ENCODE measurements at places on chromosomes 2 and 18.
A peak's percentile ranks its signal among the peaks of the same experiment; 100 is the strongest.

GRCh38 chr18:56161566-56162260 lies 476.7 kb downstream of the TXNL1 start:
- H3K27ac ChIP-seq, result no peak overlapping the region
- no peaks in the 10 kb centered on the region for H3K36me3 ChIP-seq
- H3K4me1 ChIP-seq, result peaks cover 13% of the 10 kb centered on the region
- no peak overlapping the region for H3K4me3 ChIP-seq
- H3K27me3 ChIP-seq, result no peaks in the 10 kb centered on the region
- no peak for DNase-seq

GRCh38 chr2:210442457-210442856 lies 34.1 kb downstream of the LANCL1 start:
- H3K4me3 ChIP-seq, result no peak overlapping the region
- H3K27me3 ChIP-seq, result no peaks in the 10 kb centered on the region
- no peaks in the 10 kb centered on the region for H3K4me1 ChIP-seq
- H3K36me3 ChIP-seq, result peaks cover 8% of the 10 kb centered on the region
- no peak for DNase-seq
- H3K27ac ChIP-seq, result no peak overlapping the region

DNA sequence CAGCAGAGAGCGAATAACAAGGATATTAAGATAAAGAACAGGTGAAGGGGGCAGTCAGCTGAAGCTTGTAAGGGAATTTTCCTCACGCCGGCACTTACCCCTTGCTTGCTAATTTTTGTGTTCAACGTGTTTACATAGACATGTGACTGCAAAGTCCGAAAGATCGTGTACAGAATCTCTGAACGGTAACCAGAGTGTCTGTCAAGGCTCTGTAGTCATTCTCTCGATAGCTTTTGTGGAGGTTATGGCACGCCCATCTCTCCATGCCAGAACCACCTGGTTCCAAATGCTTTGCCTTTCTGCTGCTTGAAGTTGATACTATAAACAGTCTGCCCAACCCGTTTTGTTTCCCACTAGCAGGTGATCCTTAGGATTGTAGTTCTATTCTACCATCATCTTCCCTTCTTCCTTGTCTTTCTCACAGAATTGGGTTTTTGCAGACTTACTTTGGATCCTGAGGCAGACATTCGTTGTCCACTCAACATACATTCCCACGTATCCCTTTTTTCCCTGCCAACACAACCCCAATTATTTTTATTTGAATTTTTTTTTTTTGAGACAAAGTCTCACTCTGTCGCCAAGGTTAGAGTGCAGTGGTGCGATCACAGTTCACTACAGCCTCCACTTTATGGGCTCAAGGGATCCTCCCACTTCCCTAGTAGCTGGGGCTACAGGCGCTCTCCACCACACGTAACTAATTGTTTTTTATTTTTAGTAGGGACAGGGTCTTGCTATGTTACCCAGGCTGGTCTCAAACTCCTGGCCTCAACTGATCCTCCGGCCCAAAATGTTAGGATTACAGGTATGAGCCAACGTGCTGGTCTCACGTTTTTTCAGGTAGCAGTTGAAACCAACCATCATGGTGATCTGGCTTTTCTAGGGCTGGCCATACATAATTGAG lies 1.3 kb upstream of the USP34 start:
- DNase-seq, result no peak
- no peaks in the 10 kb centered on the region for H3K36me3 ChIP-seq
- no peaks in the 10 kb centered on the region for H3K27me3 ChIP-seq
- peak overlapping the region; percentile 88 for H3K4me3 ChIP-seq
- H3K4me1 ChIP-seq, result peaks cover 26% of the 10 kb centered on the region
- H3K27ac ChIP-seq, result peak overlapping the region; percentile 99

GRCh38 chr18:21242141-21242779 lies at the start of gene GREB1L:
Gene GREB1L (plus strand): TSS chr18:21242232. CDS start chr18:21383519, 141,287 bp downstream.
- H3K36me3 ChIP-seq, result no peaks in the 10 kb centered on the region
- peak within 1 kb of the TSS; percentile 82 for H3K27ac ChIP-seq
- H3K27me3 ChIP-seq, result no peaks in the 10 kb centered on the region
- H3K4me3 ChIP-seq, result peak within 1 kb of the TSS; percentile 51
- peaks cover 16% of the 10 kb centered on the region for H3K4me1 ChIP-seq
- DNase-seq, result no peak

GRCh38 chr2:43169987-43170386 lies 56.4 kb downstream of the ZFP36L2 start:
- no peaks in the 10 kb centered on the region for H3K27me3 ChIP-seq
- H3K4me3 ChIP-seq, result no peak overlapping the region
- peaks cover 26% of the 10 kb centered on the region for H3K4me1 ChIP-seq
- peak overlapping the region; percentile 55 for H3K27ac ChIP-seq
- no peaks in the 10 kb centered on the region for H3K36me3 ChIP-seq

DNA sequence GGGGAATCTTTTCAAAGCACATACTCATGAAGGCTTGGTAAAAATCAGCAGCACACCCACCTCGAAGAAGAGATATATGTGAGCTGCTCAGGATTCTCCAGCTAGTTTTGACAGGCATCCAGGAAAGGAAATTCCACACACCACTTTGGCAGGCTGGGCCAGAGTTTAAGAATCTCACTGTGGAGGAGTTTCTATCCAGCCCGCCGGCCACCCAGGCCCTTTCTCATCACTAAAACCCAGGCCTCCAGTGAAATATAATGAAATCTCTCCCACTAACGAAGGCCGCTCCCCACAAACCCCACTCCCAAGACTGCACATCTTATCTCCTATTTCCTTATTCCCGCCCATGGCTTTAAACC lies 202.0 kb downstream of the GLI2 start:
- no peak overlapping the region for H3K4me3 ChIP-seq
- no peak overlapping the region for H3K27ac ChIP-seq
- H3K4me1 ChIP-seq, result peaks cover 61% of the 10 kb centered on the region
- no peaks in the 10 kb centered on the region for H3K27me3 ChIP-seq
- no peaks in the 10 kb centered on the region for H3K36me3 ChIP-seq

DNA sequence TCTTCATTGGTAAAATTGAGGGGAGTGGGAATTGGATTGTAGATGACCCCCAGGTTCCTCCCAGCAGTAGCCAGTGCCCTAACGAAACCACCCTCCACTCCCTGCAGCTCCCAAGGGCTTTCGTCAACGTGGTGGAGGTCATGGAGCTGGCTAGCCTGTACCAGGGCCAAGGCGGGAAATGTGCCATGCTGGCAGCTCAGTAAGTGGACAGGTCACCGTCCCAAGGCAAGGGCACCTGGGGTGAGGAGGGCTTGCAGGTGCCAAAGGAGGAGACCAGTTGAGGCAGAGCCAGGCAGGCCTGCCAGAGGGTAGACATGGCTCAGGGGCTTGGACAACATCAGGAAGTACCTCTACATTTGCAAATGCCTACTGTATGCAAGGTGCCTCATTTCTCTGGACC lies 122.6 kb upstream of the PPP1CB start:
- no peaks in the 10 kb centered on the region for H3K27me3 ChIP-seq
- H3K4me3 ChIP-seq, result no peak overlapping the region
- no peak for DNase-seq
- H3K4me1 ChIP-seq, result peaks cover 47% of the 10 kb centered on the region
- H3K36me3 ChIP-seq, result no peaks in the 10 kb centered on the region

DNA sequence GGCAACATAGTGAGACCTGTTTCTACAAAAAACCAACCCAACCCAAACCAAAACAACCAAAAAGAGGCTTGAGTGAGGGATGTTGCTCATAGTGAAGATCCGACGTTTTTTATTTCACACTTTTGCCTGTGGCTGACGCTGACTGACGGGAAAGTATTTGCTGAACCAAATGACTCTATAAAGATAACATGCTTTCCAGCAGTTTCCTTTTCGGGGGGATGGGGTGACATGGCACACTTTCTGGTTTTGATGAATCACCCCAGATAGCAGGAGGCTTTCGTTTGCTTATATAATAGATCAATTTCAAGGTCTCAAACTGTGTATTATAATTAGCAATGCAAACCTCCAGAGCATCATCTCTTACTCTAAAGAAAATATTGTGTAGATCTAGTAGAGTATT lies 150.8 kb downstream of the AQP4 start:
- H3K36me3 ChIP-seq, result no peaks in the 10 kb centered on the region
- no peak overlapping the region for H3K27ac ChIP-seq
- H3K4me3 ChIP-seq, result no peak overlapping the region
- no peaks in the 10 kb centered on the region for H3K27me3 ChIP-seq

DNA sequence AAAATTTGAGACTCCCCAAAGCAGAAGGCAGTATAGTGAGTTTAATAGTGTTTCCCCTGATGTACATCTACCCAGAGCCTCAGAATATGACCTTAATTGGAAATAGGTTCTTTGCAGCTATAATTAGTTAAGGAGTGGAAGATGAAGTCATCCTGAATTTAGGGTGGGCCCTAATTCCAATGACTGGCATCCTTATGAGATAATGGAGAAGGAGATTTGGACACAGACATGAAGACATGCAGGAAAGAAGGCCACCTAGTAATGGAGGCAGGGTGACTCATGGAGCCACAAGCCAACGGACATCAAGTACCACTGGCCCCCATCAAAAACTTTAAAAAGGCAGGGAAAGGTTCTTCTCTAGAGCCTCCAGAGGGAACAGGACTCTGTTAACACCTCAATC lies 308.9 kb downstream of the TXNL1 start:
- H3K36me3 ChIP-seq, result no peaks in the 10 kb centered on the region
- H3K27ac ChIP-seq, result no peak overlapping the region
- H3K4me3 ChIP-seq, result no peak overlapping the region
- H3K27me3 ChIP-seq, result no peaks in the 10 kb centered on the region

GRCh38 chr2:29733213-29733612 lies 188.2 kb downstream of the ALK start:
- H3K4me3 ChIP-seq, result no peak overlapping the region
- H3K27ac ChIP-seq, result no peak overlapping the region
- H3K36me3 ChIP-seq, result no peaks in the 10 kb centered on the region
- no peaks in the 10 kb centered on the region for H3K27me3 ChIP-seq
- no peak for DNase-seq
- no peaks in the 10 kb centered on the region for H3K4me1 ChIP-seq

DNA sequence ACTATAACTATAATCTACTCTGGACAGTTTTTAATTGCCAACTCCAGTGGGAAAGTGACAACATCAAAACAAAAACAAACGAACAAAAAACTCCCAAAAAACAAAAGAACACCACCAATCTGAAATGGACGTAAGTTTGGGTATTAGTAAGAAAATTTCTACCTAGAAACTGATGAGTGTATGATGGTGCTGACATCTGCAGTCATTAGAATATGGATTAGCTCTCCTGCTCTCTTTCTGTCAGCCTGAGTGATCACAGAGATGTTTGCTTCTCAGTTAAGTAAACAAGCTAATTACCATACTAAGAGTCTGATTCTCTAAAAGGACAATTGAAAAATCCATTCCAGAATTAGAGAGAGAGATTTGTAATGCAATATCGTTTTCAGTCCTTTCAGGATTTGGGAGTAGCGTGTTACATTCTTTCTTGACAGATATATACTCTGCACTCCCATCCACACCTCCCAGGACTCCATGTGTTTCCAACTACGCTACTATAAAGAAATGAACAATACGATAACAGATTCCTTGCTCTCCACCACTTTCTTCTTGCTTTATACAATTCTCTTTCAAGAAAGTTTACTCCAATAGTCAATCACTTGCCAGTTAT lies 1347.4 kb upstream of the PIK3C3 start:
- H3K27ac ChIP-seq, result no peak overlapping the region
- DNase-seq, result no peak
- no peak overlapping the region for H3K4me3 ChIP-seq
- no peaks in the 10 kb centered on the region for H3K36me3 ChIP-seq

- DNase-seq, result no peak
- no peaks in the 10 kb centered on the region for H3K36me3 ChIP-seq
- H3K4me3 ChIP-seq, result no peak overlapping the region
- H3K4me1 ChIP-seq, result no peaks in the 10 kb centered on the region
- no peaks in the 10 kb centered on the region for H3K27me3 ChIP-seq
- no peak overlapping the region for H3K27ac ChIP-seq
These were observed 26.1 kb upstream of the TMX3 start for GRCh38 chr18:68740966-68741365.

DNA sequence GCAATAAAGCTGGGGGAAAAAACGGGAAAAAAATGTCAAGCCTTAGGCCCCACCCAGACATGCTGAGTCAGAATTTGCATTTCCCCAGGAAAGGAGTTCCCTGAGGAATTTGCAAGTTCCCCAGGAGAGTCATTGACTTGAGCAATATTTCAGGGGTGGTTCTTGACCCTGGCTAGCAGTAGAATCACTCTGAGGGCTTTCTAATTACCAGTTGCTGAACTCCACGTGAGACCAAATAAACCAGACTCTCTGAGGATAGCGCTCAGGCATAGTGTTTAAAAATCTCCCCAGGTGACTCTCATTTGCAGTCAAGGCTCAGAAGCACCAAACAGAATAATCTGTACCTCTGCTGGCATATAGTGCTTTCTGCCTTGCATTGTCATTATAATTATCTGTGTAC lies 48.7 kb downstream of the C1QL2 start:
- no peak overlapping the region for H3K4me3 ChIP-seq
- H3K27me3 ChIP-seq, result no peaks in the 10 kb centered on the region
- H3K36me3 ChIP-seq, result no peaks in the 10 kb centered on the region
- no peak for DNase-seq
- H3K4me1 ChIP-seq, result no peaks in the 10 kb centered on the region

DNA sequence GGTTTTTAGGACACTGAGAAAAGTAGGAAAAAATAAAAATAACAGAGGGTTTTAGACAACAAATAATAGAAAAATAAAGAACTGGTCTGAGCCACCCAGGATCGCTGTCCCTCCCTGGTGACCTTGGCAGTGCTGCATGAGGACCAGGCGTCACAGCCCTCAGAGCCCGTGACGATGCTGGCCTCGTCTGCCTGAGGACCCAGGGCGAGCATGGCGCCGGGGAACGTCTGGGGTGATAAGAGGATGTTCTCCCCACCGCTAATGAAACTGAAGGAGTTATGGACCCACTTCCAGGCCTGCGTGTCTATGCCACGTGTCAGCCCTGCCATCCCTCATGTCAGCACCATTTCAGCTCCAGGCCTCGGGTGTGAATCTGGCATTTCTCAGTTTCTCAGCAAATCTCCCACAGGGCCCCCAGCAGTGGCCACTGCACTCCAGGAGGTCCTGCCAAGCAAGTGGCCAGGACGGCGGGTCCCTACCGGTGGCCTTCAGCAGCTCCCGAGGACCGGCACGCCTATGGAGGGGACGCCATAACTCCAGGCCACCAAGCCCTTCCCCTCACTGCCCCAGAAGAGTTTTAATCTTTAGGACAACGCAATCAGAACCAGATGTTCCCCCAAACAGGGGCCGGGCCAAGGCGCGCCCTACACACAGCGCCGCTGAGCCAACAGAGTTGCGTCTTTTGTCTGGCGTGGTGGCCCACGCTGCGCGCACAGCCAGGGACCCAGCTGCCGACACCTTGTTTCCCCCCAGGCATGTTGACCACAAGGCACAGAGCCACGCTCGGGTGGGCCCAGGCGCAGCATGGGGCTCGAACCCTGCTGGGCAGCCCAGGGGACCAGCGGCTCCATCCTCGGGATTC lies 179.7 kb downstream of the TWIST2 start:
- H3K4me1 ChIP-seq, result peaks cover 15% of the 10 kb centered on the region
- no peaks in the 10 kb centered on the region for H3K36me3 ChIP-seq
- no peak for DNase-seq
- H3K27me3 ChIP-seq, result no peaks in the 10 kb centered on the region
- no peak overlapping the region for H3K4me3 ChIP-seq
- no peak overlapping the region for H3K27ac ChIP-seq

DNA sequence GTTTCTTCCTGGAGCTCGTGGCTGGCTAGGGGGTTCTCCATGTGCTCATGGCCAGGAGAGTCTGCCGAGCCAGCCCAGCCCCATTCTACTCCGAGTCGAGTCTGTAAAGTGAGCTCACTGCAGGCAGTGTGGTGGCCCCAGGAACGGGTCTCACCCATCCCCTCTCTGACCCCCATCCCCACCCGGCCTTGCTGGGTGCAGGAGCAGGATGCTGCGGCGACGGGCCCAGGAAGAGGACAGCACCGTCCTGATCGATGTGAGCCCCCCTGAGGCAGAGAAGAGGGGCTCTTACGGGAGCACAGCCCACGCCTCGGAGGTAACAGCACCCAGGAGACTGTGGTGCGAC lies 1.4 kb downstream of the ANO7 start:
- no peak for DNase-seq
- H3K27me3 ChIP-seq, result no peaks in the 10 kb centered on the region
- no peaks in the 10 kb centered on the region for H3K36me3 ChIP-seq
- no peak overlapping the region for H3K27ac ChIP-seq
- H3K4me1 ChIP-seq, result no peaks in the 10 kb centered on the region

All from vagina (tissue), 2 donors.